ENCODE measurements at places on chromosomes 6 and 20. TPM values are rescaled to one million over a fixed set of nuclear protein-coding genes. Genes with fewer than 3 reads are reported as not detected.

DNA sequence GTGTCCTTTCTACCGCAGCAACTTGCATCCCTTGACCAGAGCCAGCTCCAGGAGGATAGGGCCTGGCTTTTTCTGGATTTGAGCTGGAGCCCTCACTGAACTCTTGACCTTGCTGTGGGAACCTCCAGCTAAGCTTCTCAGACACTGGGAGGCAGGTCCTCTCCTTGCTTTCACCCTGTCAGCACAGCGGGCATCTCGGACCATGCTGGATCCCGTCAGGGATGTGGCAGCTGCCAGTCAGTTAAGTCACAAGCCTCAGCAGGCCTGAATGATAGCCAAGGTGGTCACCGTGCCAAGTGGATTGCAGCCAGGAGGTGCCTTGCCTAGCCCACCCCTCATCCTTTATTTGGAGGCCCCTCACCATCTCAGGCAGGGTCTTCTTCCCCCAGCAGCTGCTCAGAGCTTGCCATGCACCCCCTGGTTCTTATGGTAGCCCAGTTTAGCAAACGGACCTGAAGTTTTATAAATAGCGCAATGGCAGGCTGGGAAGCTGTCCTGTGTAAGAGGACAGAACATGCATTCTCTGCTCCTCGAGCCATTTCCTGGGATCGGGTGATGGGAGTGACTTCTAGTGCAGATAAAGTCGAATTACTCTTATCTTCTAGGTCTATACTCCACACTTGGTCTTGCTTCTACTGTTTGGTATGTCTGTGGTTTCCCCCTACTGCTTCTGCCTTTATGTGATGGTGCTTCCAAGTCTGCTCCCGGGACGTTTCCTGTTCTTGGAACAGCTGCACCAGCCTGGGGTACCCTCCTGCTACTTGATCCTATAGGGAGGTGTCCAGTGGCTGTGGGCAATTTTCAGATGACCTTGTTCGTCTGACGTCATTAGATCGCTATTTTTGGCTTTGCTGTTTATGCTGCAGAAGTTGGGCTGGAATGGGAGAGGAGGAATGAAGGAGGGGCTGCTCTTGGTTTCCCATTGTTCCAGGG, 7.1 kb upstream of the MYLK2 start:
- no peak for DNase-seq

DNA sequence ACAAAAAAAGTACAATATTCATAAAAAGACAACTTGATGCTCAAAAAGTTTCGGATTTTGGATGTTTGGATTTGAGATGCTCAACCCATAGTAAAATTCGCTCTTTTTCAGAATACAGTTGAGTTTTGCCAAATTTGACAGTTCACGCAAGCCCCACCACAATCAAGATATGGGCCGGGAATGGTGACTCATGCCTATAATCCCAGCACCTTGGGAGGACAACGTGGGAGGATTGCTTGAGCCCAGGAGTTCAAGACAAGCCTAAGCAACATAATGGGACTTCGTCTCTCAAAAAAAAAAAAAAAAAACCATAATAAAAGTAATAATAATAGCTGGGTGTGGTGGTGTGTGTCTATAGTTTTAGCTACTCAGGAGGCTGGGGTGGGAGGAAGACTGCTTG, 51.3 kb downstream of the PHF20 start:
- DNase-seq = no peak

- no peak for DNase-seq
These were observed 18.3 kb downstream of the RAET1L start for GRCh38 chr6:150006961-150007464.

DNA sequence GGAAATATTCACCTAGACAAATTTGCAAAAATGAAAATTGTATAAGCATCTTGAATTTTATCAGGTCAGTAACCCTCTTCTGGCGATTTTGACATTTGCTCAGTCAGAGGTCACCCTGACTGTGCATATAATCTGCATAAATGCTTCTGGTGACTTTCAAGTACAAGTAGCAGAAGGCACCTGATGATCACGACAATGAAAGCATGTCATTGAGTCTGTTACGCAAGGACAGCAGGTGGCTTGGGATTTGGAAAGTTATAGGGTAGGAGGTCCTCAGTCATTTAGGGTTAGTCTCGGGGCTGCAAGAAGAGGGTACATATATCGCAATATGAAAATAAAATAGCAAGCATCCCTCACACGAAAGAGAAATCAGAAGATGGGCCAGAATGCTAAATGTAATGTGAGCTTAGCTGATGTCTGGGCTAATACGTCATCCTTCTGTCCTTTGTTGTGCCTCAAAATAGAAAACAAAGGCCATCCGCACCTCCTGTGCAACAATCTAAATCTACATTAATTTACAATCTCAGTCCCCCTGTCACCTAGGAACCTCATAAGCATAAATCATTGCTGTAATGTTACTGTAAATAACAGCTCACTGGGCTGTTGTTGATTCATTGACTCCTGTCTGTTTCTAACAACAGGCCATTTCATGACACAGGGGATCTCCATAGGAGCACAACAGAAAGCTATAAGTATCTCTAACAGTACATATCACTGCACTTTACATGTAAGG, 155.2 kb upstream of the RSPO3 start:
- DNase-seq = no peak

The COX4I2 gene
- total RNA-seq = not detected

DNA sequence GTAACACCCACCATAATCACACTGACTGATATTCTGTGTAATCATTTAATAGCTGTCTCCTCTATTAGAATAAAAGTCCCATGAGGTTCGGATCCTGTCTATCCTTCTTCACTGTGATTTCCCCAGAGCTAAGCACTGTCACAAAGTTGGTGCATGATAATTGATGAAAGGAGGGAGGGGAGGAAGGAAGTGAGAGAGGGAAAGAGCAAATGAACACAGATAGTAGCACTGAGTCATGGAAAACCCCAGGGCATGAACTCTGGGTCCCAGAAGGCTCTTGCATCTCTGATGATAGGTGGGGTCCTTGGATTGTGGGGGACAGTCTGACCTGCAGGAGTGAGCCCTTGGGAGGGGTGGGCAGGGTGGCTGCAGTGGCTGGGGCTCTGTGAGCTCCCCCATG, 294.1 kb downstream of the LRFN2 start:
- DNase-seq = no peak

DNA sequence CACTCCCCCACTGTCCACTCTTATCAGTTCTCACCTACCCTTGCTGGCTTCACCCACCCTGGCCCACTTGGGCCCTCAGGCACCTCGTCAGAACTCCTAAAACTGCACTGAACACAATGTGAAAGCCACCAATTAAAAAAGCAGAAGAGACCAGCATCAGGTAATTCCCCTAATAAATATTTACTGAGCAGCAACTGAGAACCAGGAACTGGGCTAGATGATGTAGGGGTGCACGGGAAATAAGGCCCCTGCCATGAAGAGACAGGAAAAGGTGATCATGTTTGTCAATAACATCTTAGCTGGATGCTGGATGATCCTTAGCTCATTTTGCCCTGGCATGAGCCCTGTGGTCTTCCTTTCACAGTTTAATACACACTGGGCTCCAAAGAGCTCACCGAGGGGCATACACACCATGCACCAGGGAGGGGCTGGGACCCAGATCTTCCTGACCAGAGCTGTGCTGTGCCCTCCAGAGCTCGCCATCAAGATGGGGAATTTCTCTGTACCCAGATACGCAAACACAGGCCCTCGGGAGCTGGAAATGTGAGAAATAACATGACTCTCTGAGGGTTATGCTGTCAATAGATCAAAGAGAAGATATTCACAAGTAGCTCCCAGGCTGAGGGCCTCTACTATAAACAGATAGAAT, 113.6 kb upstream of the SLC22A16 start:
- DNase-seq = no peak

DNA sequence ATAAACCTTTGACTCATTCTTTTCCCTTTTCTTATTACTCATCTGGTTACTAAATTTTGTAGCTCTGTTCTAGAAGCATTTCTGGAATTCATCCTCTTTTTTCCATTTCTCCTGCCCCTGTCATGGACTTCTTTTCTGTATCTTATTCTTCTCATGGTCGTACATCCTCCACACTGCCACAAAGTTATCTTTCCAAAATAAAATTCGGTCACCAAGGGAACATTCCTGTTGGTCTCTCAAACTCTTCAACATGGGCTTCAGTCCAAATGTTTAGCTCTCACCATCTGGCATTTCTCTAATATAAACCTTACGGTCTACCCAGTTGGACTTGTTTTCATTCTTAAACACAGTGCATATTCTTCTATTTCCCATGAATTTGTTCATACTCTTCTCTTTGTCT, 428.8 kb upstream of the ID4 start:
- no peak for DNase-seq

GRCh38 chr6:158206740-158207421, 38.7 kb downstream of the GTF2H5 start:
- no peak for DNase-seq

The LHFPL5 gene
- not detected for total RNA-seq

DNA sequence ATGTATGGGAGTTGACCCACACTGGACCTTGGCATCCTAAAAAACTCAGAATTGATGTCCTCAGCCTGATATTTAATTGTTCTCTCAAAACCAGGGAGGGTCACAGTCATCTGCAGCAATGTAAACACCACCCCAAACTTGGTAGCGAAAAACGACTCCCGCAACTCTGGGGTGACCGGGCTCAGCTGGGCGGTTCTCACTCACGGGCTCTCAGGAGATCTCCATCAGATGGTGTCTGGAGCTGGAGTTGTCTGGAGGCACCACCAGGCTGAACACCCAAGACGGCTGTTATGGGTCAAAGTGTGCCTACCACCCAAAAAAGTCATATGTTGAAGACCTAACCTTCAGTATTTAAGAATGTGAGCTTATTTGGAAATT, 50.9 kb upstream of the NXT1 start:
- no peak for DNase-seq

DNA sequence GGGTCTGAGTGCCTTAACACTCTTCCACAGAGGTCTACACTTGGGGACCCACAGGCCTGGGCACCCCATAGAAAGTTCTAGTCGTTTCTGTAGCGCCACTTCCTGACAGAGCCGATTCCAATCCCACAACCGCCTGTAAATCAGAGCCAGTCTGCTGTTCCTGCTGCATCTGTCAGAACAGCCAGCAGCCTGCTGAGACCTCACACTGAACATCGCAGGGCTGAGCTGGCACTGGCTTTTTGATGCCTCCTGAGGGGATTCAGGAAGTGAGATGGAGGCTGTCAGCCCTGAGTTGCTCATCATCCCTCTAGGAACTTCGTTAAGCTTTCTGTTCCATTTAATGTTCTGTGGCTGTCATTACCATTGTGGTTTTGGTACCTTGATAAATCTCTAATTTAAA, 48.9 kb downstream of the DCBLD1 start:
- no peak for DNase-seq

DNA sequence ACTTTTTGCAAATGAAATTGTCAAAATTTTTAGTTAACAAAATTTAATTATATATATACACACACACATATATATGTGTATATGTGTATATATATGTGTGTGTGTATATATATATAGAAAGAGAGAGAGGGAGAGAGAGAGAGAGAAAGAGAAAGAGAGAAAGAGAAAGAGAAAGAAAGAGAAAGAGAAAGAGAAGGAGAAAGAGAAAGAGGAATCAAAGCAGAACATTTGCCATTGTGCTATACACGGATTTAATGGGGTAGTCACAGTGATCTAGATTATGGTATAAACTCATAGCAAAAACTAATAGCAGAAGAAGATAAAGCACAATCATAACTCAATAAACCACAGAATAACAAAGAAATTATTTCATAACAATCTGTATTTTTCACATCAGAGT, 126.7 kb downstream of the DST start:
- no peak for DNase-seq

DNA sequence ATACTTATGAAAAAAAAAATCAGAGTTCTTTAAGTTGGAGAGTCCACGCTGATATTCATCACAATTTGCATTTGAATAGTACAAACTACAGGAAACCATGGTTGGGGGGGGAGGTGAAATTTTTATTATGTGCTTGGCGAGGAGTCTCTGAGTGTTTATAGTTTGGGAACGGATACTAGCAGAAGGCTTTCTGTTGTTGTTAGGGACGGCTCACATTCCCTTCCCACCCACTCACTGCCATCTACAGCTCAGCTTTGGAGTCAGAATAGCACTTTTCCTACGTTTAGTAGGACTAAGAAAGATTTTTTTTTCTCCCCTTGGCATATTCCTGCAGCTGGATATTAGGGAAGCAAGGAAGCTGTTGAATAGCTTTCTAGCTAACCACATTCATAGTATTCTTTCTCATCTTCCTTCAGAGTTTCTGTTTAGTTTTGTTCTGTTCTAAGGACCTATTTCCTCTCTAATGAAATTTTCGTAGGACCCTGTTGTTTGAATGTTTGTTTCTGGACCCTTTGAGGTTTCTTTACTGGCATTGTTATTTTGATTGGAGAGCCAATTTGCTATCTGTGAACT, 235.1 kb upstream of the ZNF217 start:
- no peak for DNase-seq

DNA sequence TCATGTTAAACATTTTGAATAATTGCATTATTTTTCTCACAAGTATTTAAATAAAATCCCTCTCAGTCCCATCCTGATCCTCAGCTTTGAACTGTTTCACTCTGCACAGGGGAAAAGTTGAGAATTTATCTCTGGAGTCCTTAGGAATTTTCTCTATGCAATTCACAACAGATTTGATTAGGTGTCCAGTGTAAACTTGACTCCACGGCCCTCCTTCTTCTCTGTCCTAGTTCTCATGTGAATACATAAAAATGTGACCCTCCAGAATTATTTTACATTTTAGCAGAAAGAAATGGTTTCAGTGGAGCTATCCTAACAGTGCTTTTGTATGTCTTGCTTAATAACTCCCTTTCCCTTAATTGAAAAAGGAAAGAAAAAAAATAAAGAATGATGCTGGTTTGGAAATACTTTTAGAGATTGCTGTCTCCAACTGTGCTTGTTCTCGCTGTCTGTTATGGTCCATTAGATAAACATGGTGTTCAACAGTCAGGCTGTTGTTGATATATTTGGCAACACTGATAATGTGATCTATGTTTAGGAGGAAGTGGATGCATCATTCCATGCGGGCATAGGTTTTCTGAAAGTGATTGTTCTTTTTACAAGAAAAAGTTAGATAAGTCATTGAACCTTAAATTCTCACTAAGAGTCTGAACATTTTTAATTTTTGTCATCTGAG, 599.4 kb upstream of the CITED2 start:
- no peak for DNase-seq

DNA sequence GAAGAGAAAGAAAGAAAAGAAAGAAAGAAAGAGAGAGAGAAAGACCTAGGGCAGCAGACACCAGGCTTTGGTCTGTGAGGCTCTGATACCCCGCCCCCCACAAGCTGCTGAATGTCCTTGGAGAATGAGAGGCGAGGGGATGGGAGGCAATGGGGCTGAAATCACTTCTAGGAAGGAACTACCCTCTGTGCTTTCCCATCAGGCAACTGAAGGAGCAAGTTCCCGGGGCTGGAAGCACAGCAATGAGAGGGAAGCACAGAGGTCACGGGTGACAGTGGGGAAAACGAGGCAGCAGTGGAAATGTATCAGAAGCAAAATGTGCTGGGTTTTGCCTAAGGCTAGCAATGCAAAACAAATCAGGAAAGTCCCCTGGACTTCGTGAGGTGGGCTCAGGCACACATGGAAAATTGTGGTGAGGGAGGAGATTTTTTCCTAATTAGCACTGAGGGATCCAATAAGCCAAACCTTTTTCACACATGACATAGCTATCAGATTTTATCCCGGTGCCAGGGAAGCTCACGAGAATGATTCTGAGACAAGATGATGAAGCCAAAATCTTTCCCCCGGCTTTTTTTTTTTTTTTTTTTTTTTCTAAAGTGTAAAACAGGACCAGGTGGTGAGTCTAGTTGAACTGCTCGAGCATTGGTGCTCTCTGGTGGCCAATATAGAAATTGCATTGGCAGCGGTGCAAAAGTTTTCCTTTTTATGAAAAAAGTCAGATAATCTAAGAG, 16.8 kb upstream of the ARFGEF2 start:
- DNase-seq = peak; percentile 26

- no peak for DNase-seq
These were observed 56.6 kb downstream of the SLC23A2 start for GRCh38 chr20:4944518-4945313.
